ENCODE measurements at places on chromosomes 6 and 20. TPM values are rescaled to one million over a fixed set of nuclear protein-coding genes. Genes with fewer than 3 reads are reported as not detected.

DNA sequence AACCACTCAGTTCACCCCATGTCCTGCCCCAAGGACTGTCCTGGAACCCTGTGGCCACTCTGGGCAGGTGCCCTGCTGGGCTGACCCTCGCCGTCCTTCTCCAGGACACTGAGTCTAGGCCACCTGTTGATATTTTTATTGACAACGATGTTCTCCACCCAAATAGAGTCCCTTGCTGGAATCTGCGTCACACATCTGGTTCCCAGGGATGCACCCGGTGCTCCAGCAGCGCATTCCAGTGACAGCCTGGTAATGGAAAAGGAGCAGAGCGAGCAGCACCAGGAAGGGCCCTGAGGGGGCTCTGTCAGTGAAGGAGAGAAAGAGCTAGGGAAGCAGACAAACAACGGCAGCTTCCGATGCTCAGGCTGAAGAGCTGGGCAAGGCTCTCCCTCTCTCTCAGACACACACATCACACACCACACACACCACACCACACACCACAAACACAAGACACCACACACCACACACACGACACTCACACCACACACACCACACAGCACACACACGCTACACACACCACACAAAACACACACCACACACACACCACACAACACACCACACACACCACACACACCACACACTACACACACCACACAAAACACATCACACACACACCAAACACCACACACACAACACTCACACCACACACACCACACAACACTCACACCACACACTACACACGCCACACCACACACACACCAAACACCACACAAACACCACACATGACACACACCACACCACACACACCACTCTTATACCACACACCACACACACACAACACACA, 117.9 kb upstream of the THBS2 start:
- DNase-seq, result peak; percentile 8

GRCh38 chr6:136945072-136945471, 23.0 kb downstream of the SLC35D3 start:
- DNase-seq, result no peak

GRCh38 chr20:9134346-9134745, 65.5 kb downstream of the PLCB4 start:
- no peak for DNase-seq

- DNase-seq, result no peak
These were observed at the start of gene MAPK13 for GRCh38 chr6:36129941-36130666. Gene MAPK13, plus strand, starts transcription at chr6:36130513. Its CDS starts 70 bp downstream, at chr6:36130583.

GRCh38 chr6:1865585-1865984, 255.9 kb downstream of the FOXC1 start:
- DNase-seq, result no peak

- no peak for DNase-seq
These were observed 10.3 kb downstream of the SLC4A11 start for GRCh38 chr20:3228750-3229032.

DNA sequence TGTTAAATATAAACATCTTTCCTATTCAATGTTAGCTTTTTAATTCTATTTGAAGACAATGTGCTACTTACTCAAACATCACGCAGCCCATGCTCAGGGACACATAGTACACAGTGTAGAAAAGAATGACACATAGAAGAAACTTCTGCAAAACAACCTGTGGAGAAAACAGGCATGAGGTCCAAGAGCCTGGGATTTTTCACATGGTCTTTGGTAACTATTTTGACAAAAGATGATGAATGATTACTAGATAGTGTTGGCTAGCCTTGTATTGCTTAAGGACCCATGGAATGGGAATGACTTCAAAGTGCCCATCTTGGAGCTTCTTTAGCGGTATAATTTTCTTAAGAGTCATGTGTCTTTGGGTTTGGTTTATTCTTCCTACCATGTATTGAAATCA, 15.4 kb downstream of the TMEM244 start:
- DNase-seq, result no peak

DNA sequence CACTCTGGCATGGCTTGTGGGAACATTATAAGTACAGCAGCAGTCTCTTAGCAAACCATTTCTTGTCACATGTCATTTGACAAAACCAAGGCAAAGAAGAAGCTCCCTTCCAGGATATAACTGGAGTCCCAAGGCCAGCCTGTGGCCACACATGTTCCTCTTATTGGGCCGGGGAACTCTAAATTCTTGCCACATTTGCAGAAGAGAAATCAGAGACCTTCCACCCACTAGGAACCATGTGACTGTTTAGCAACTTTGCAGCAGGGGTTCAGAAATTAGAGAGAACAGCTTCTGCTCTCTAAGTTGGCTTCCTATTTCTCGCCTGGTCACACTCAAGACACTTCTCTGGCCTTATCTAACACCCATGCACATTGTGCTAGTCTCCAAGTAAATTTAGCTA, 20.4 kb upstream of the MEP1A start:
- DNase-seq, result no peak

DNA sequence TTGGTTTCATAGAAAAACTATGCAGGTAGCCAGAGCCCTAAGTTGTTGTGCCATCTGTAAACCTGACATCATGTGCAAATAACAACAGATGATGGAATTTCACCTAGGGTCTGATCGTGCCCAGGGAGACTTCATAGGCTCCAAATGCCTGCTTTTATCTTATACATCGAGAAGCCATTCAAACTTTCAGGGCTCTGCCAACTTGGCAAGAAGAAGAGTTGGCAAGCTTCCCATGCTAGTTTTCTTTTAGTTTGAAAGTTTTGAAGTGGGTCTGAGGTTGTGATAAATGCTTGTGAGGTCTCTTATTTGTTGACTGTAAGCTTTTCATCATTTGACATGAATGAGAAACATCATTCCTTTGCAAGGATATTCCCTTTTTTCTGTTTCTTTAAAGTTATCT, 175.4 kb upstream of the FLRT3 start:
- no peak for DNase-seq

- DNase-seq, result no peak
These were observed 36.9 kb downstream of the CCN2 start for GRCh38 chr6:131914234-131914633.

GRCh38 chr6:3915076-3915791, 66.1 kb downstream of the FAM50B start:
- no peak for DNase-seq

- no peak for DNase-seq
These were observed 243.6 kb downstream of the CLIC5 start for GRCh38 chr6:45772051-45772450.

GRCh38 chr6:138518054-138518453, 18.8 kb upstream of the NHSL1 start:
- DNase-seq, result no peak

DNA sequence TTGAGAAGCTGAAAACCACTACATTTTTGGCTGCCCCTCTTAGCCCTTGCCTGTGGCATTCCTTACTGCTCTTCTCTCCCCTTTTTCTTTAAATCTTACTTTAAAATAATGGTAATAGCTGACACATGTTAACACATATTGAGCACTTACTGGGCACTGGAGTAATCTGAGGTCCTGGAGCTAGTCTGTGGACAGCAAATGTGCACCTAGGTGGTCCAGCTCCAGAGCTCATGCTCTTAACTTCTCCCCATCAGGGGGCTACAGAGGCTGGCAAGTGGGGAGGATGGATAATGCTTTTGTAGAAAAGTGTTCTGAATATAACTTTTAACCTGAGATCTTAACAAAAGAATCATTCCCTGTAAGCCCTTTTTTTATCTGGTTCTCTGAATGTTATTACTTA, 74.8 kb downstream of the ADGRB3 start:
- DNase-seq, result no peak

DNA sequence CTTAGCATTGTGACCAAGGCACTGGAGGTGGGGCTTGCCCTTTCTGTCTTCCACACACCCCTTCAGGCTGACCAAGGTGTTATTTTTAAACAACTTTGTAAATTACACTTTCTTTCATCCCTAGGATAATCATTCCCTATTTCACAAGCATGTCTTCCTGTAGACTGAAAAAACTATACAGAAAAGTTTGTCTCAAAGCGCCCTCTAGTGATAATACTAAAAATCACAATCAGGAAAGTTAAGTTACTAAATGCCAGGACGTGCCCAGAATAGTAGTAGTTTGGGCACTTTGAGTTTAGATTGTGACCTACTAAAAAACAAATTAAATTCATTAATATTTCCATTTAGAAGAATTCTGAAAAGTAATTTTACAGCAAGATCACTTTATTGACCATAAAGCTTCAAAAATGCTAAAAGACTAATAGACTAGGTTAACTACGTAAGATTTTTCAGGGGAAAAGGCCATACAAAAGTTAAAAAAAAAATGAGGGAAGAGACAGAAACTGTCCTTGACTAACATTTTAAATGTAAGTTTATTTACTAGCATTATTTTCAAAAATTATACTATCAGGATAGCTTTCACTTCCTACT, 123.3 kb upstream of the DUSP22 start:
- DNase-seq, result peak; percentile 68

DNA sequence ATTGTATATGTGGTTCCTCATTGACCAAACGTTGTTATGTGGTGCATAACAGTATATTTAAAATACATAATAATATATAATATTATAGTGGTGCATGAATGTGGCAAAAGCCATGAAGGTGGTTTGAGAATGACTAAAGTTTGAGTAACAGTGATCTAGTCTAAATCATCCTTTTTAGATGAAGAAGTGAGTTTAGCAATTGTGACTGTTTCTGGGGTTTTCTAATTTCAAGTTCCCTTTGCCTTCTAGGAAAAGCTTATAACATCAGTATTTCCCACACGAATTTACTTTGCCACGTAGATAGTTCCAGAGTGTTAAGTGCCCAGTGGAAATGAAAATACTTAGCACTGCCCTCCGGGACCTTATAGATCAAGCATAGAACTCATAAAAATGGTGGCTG, 40.9 kb downstream of the ARFGEF2 start:
- no peak for DNase-seq

DNA sequence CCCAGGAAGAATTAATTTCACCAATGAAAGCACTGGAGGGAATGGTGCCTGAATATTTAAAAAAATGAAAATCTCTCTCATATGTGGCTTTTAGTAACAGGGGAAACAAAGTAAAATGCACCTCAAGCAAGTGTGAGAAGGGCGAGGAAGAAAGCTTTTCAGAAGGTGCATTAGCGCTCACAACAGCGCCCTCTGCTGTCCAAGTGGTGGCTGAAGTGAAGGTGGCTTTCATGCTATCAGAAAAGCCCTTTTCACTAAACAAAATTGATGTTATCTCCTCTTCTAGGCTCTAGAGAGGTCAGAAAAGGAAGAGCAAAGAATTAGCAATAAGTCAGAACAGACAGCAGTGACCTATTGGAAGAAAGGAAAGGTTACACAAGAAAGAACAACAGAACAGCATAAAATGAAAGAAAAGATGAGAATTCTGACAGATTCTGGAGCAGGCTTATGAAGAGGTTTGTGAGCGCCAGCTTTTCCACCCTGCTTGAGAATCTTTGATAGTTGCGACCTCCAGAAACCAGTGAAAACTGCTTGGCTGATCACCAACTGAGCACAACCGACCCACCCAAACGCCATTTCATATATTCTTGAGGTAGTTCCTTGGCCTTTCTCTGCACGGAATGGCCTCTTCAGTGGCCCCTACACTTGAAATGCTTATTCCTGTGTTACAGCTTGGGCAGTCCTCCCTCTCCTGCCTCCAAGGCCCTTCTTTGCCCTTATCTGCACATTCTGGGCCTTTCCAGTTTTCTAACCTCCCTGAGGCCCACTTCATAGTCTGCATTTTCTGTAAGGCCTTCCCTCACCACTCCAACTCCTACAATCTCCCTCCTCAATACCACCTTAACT, 45.3 kb downstream of the SMLR1 start:
- peak; percentile 61 for DNase-seq

GRCh38 chr6:90008189-90008907, 114.1 kb downstream of the GJA10 start:
- DNase-seq, result no peak

DNA sequence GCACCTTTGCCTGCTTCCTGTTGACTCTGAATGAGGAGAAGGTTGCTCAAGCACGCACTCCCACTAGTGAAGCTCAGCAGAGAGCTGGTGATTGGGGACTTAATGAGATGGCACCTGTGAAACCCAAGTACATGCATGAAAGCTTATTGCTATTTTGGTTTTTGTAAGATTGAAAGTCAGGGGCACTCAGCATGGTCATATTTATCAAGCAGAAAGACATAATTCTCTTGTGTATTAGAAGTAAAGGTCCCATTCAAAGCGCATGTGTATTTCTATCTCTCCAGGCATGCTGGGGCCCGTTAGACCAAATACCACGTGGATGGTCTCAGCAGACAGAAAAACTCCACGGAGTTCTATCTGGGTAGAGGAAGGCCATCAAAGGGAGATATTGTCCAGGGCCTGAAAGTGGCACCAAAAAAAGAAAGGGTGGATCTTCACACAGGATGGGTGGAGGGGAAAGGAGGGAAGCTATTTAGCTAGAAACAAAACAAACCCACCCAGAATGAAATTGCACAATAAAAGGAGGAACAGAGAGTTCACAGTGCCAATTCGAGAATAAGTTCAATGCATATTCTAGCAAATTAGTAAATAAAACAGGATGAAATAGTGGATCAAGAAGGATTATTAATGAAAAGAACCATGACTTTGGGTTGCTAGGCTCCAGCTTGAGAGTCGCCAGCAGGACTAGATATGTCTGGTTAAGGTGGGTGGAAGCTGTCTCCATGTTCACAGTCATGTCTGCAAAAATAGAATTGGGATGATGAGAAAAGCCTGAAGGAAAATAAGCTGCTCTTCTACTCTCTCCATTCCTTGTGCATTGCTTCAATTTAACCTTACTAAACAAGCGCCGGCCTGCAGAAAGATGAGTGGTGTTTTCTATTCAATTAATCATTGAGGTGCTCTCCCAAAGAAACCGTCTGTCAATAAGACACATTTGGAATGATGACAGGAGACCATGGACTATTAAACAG, 224.9 kb upstream of the DTNBP1 start:
- no peak for DNase-seq

- no peak for DNase-seq
These were observed 25.5 kb downstream of the C6orf15 start for GRCh38 chr6:31086788-31087440.

DNA sequence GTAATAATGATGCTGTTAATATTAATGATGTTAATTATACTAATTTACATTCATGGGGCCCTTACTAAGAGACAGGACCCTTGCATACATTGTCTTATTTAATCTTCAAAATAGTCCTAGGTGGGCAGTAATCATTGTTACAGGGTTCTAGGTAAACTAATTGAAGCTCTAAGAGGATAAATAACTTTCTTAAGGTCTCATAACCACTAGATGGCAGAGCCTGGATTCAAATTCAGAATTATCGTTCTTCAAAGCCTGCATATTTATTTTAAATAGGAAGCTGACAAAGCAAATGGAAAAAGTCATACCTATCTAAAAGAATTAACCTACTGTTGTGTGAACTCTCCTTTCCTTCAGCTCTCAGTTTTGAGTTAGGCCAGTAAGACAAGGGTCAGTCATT, 23.5 kb downstream of the PTCHD4 start:
- DNase-seq, result no peak

Gene COX7A2
- 157 TPM for total RNA-seq

Gene GNAS-AS1
- total RNA-seq, result not detected

Gene FOXA2
- total RNA-seq, result not detected

Gene TMEM14B
- total RNA-seq, result 150 TPM

Gene ACTR5
- 10.9 TPM for total RNA-seq

Gene NKX2-4
- not detected for total RNA-seq

Gene VSTM2L
- total RNA-seq, result 27.7 TPM

Gene MRPL14
- total RNA-seq, result 76.4 TPM

Gene SGK2
- total RNA-seq, result not detected

Data from G401 (cell line).